ENCODE measurements at places on chromosomes 2 and 18.

- DNase-seq = no peak
Observed at GRCh38 chr2:199973703-199974102, 18.3 kb downstream of the MAIP1 start.

- no peak for DNase-seq
Observed at GRCh38 chr2:40348038-40348437, 103.9 kb downstream of the SLC8A1 start.

DNA sequence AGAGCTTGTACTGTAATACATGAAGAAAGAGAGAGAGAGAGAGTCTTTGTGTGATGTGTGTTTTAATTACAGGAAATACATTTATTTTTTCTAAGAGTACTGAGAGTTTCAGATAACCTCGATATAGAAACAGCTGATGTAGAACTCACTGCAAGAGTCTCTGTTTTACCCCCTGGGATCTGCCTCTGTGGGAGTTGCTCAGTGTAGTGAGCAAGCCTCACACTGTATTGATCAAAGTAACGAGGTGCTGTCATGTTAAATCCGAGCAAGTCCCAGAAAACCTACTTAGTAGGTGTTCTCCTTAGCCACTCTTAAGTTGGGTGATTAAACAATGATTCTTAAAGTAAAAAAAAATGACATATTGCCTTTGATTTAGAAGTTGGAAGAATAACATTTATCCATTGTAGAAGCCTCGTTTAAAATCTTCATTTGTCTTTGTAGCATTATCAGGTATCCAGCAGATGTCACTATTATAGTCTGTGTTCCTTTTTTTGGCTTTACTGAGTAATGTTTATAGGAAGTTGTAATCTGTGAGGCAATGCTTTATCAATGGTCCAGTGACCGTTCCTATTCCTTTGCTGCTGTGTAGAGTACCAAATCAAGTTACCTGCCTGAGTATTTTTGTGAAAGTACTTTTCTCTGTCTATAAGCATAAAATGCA lies 219.0 kb downstream of the MYO3B start:
- DNase-seq = no peak

GRCh38 chr2:98543842-98544241 lies 64.5 kb downstream of the COA5 start:
- DNase-seq = no peak

DNA sequence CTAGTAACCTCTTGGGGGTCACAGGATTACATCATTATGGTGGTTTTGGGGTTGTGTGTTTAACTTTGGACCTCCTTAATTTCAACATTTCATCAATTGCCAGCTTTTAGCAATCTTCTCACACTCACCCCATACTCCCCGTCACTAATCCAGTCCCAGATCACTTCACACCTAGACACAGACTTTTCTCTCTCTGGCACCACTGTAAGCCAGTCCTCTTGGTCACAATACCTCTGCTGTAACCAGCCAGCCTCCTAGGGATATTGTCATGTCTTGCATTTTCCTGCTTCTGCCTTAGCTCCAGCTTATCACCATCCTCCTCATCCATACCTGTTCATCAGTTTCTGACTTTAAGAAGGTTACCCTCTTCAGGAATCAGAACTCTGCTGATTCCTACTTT lies 1.6 kb upstream of the STK17B start:
- DNase-seq = no peak

GRCh38 chr18:31070206-31070605 lies 27.7 kb upstream of the DSC3 start:
- no peak for DNase-seq

- no peak for DNase-seq
Observed at GRCh38 chr2:56344771-56345170, 161.0 kb downstream of the CCDC85A start.

GRCh38 chr18:63936932-63937393 lies 12.1 kb upstream of the HMSD start:
- DNase-seq = no peak

DNA sequence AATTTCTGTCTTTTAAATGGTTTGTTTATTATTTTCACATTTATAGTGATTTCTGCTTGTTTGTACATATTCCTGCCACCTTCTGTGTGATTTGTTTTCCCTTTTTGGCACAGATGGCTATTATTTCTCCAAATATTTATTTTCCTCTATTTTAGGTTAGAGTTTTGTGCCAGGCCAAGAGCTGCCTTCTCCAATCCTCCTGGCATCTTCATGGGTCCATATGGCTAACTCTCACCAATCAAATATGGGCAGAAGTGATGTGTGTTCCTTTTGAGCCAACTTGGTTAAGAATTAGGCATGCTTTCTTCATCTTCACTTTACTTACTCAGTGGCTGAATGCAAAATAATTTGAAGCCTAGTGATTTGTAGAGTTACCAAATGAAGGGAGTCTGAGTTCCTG lies 697.1 kb upstream of the CELF4 start:
- no peak for DNase-seq

DNA sequence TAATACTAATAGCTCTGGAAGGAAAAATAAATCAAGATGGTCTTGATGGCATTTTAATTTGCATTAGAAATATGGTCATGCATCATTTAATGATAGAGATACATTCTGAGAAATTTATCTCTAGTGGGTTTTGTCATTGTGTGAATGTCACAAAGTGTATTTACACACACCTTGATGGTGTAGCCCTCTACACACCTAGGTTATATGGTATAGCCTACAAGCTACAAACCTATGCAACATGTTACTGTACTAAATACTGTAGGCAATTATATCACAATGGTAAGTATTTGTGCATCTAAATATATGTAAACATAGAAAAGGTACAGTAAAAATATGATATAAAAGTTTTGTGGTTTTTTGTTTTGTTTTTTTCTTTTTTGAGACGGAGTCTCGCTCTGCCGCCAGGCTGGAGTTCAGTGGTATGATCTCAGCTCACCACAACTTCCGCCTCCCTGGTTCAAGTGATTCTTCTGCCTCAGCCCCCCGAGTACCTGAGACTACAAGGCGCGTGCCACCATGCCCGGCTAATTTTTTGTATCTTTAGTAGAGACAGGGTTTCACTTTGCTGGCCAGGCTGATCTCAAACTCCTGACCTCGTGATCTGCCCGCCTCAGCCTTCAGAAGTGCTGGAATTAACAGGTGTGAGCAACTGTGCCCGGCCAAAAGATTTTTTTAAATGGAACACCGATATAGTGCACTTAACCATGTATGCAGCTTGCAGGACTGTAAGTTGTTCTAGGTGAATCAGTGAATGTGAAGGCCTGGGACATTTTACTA lies 83.7 kb upstream of the UBXN4 start:
- peak; percentile 38 for DNase-seq

- DNase-seq = no peak
Observed at GRCh38 chr18:31773774-31774476, 13.2 kb upstream of the SLC25A52 start.

DNA sequence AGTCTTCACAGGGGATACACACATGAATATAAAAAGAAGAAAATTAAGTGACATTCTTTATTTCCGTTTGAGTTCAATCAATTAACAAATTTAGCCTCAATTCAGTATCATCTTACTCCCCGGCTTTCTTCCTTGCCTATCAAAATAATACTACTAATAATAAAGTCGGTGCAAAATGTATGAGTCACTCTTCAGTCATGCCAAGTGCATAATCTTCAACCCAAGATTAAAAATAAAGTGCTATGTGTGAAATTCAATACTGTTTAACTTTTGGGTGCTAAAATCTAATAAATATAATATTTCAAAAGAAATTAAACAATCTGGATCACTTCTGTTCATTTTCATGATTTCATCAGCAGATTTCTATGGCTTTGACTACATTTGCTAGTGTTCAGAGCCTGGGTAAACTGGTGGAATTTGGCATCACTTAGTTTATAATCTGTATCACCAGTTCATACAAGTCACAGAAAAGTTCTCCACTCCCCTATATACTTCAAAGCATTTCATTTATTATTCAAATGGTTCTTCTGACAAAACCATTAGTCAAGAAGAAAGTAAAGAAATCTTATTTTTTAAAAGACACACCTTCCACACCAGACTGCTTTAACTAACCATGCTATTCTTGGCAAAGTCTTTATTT lies 183.6 kb downstream of the THADA start:
- no peak for DNase-seq

DNA sequence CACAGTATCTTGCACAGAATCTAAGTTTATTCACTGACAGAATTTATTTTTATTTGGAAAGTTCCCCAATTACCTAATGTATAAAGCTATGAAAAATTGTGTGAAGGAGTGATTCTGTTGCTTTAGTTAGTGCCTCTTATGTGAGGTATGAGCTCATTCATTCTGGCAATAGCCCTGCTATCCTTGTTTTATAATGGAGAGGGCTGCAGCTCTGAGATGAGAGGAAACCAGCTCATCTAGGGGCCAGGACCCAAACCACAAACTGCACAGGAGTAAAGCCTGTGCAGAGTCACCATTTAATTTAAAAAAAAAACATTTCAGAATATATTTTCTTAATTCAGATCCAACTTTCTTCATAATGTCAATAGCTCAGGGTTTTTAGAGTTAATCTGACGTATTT lies 383.0 kb downstream of the TMEM182 start:
- DNase-seq = no peak

- no peak for DNase-seq
Observed at GRCh38 chr18:68447286-68447685, 267.6 kb downstream of the TMX3 start.

GRCh38 chr2:150487537-150488429 lies at the start of gene RND3:
RND3 (minus strand) TSS chr2:150487667; CDS start chr2:150487417, 250 bp downstream.
- no peak for DNase-seq

DNA sequence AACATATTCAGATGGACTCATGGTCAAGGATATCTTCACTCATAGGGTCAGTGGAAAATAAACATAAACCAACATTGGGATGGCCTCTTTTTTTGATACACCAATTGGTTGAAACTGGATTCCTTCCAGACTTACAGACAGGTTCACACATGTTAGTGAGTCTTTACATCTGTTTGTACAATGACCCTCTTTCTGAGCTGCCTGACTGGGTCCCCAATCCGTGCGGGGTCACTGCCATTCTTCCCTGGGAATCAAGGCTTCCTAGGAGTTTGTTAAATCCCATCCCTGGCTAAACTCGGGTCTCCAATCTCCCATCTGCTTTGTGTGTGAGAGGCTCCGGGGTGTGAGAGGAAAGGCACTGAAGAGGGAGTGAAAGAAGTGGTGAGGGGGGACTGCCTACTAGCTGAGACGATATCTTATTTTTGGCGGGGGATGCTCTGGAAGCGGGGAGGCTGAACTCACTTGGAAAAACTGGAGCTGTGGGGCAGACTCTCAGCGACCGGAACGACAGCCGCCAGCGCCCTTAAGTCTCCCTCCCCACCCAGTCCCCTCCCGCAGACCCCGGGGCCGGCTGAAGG lies 487 bp downstream of the STARD6 start:
- no peak for DNase-seq

GRCh38 chr18:37588289-37588688 lies 22.7 kb upstream of the CELF4 start:
- no peak for DNase-seq

- no peak for DNase-seq
Observed at GRCh38 chr18:58975781-58976180, 111.1 kb downstream of the ZNF532 start.

DNA sequence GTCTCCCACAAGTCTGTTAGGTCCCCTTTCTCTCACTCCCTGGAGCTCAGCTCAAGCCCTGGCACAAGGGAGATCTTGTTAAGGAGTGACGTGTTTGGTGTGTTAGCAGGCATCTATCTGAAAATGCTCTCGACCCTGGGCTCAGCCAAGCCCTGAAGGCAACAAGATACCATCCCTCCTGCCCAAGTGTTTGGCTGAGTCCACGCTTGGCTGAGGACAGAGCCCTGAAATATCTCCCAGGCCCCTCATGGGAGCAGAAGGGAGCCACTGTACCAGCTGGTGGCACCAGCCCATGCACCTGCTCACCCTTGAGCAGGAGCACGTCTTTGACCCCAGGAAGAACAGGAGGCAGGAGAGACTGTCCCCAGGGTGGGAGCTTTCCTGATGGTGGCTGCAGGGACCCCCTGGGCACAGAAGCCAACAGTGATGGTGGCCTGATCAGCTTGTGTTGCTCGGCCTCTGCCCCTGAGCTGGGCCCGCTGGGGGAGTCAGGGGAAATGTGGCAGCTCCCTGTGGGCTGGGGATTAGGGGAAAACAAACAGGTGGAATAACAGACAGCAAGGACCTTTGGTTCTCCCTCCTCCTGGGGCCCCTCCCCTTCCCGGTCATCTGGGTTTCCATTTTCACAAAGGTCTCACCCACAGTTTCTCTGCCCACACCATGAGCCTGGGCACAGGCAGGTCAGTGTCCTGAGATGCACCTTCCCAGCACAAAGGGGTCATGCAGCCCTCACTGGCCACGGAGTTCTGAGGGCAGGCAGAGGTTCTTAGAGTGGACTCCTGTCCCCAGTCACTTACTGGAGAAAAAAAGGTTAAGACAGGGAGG lies 91.6 kb downstream of the RHOB start:
- no peak for DNase-seq

DNA sequence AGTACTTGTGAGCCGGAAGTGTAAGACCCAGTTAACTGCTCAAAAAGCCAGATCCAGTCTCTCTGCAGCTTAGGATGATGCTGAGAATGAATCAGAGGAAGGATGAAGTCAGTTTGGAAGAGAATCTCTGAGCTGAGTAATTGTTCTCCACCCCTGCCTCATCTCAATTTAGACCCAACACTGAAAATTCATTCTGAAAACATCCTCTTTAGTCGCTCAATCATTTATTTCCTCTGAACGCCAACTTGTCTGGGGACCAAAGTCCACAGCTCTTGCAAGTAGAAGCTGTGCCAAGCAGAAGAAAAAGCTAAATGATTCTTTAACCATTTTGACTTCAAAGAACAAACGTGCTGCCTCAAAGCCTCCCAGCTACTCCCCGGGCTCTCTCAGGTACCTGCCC lies 177.1 kb upstream of the KLHL29 start:
- no peak for DNase-seq

GRCh38 chr18:78292618-78293380 lies 686.8 kb upstream of the SALL3 start:
- no peak for DNase-seq

DNA sequence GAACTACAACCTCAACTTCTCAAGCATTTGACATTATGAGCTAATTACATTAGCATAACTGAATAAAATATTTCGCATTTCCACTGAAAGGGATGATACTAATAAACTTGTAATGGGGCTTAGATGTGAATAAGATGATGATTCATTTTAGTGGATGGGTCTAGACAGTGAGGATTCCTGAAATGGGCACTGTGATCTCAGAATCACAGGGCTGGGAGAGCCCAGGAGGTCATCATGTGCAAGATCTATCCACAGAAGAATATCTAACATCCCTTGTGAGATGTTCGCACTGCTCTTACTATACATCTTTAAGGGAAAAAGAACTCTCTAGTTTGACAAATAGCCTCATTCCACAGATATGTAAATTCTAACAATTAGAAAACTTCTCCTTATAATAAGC lies 245.7 kb downstream of the DYM start:
- DNase-seq = no peak

GRCh38 chr2:218964041-218964771 lies 4.7 kb downstream of the CDK5R2 start:
- no peak for DNase-seq

GRCh38 chr2:54468673-54469072 lies 12.5 kb downstream of the SPTBN1 start:
- no peak for DNase-seq
